ENCODE measurements at places on chromosomes 3 and 15. TPM values are rescaled to one million over a fixed set of nuclear protein-coding genes. Genes with fewer than 3 reads are reported as not detected.

- DNase-seq = no peak
Measured at GRCh38 chr3:123329636-123330340, 119.1 kb downstream of the ADCY5 start.

DNA sequence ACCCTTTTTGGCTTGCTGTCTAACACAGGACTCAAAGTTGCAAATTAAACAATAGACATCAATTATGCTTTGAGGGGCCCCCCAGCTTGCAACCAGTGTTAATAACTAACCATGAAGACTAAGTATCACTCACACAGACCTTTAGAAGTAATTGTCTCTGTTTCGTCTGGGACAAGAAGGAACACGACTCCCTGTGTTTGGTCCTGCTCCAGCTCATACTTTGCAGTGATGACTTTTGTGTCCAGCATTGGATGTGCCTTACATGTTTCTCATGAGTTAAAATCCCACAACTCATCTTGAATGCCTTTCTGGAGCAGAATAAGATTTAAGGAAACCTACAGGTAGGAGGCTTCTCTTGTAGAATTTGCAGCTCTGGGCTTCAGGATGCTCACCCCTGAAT lies 53.1 kb downstream of the GMNC start:
- no peak for DNase-seq

DNA sequence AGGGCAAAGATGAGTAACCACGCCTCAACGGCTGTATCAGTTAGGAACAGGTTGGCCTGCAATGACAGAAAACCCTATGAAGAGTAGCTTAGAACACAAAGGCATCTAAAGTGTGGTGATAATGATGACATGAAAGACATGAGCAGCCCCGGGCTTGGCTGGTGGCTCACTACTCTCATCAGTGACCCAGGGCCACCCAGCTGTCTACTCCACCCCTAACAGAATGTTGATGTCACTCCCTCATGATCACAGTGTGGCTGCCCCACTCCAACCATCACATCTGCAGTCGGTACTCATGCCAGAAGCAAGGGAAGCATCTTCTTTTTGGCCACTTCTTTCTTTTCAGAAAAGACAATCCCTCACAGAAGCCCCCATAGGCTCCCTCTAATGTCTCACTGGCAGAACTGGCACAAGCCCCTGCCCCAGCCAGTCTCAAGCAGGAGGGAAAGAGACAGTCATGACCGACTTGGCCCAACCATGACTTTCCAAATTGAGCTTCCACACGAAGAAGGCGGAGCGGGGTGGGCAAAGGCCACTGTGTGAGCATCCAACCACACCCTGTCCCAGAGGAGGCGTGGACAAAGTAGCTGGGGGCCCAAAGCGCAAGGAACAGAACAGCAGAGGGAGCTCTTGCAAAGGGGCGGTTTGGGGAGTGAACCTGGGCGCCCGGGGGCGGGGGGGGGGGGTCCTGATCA lies 72.0 kb upstream of the IQSEC1 start:
- DNase-seq = no peak

DNA sequence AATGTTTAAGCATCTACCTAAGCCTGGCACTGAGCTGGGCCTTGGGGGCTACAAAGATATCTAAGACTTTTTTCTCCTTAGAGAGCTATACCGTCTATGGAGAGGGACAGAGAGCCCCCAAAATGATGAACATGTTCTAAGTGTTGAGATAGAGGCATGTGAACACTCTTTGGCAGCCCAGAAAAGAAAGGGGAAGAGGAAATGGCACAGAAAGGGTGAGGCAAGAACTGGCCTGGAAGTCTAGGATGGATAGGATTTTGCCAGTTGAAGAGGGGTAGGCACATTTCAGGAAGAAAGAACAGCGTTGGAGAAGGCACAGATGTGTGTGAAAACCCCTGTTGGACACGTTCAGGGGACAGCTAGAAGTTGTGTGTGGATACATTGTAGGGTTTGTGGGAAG lies 276.2 kb upstream of the LRRFIP2 start:
- no peak for DNase-seq

- DNase-seq = no peak
Measured at GRCh38 chr3:188727052-188727451, 444.7 kb upstream of the TPRG1 start.

GRCh38 chr3:131518680-131519079 lies 15.9 kb upstream of the MRPL3 start:
- DNase-seq = no peak

DNA sequence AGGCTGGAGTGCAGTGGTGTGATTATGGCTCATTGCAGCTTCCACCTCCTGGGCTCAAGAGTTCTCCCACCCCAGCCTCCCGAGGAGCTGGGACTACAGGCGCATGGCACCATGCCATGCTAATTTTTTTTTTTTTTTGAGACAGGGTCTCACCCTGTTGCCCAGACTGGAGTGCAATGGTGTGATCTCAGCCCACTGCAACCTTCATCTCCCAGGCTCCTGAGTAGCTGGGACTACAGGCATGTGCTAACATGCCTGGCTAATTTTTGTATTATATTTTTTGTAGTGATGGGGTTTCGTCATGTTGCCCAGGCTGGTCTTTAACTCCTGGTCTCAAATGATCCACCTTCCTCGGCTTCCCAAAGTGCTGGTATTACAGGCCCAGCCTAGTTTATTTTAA lies 4.0 kb downstream of the TEX9 start:
- DNase-seq = peak; percentile 53

GRCh38 chr3:27927882-27928281 lies 205.8 kb upstream of the EOMES start:
- DNase-seq = no peak

GRCh38 chr3:13111873-13112520 lies 38.8 kb upstream of the IQSEC1 start:
- no peak for DNase-seq

DNA sequence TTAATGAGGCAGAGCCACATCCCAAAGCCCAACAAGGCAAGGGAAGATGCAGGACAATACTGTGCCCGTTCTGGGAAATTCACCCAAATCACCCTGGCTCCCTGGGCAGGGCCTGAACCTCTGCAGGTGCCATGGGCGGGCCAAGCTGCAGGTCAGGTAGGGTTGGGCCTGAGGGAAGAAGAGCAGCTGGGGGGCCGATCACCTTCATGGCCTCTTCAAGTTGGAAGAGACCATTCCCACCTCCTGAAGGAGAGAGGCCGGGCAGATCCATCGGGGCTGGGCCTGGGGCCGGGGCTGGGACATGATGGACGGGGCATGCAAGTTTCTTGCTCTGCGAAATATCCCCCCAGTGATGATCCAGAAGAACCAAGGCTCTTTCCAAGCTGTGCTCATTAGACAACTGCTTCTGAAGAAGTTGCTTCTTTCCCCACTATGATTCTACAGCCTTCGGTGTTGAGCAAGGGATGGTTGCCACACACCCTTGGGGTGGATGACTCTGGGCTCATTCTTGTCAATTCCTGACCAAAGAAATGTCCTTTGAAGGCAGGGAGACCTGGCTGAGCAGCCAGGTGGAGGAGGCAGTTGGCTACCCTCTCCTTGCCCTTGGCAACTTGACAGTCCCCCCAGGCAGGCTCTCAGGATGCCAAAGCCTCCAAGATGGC lies 38.2 kb downstream of the KLHL25 start:
- no peak for DNase-seq

- no peak for DNase-seq
Measured at GRCh38 chr15:89778861-89779260, 2.7 kb downstream of the MESP2 start.

GRCh38 chr3:61157414-61157813 lies 93.8 kb downstream of the FHIT start:
- DNase-seq = no peak

DNA sequence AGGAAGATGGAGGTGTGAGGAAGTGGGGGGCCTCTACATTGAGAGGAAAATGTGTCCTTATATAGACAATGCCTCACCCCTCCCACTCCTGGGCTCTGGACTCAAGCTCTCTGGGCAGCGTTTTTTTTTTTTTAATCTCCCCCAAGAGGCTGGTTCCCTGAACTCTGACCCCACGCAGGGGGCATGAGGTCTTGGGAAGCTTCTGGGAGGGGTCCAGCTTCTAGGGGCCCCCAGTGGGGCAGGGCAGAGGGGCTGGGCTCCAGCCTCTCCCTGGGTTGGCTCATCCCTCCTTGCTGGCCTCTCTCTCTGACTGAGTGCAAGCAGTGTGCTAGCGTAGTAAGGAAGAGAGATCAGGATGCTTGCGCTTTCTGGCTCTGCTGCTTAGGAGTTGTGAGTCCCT lies 101.4 kb upstream of the HACD2 start:
- DNase-seq = no peak

- DNase-seq = no peak
Measured at GRCh38 chr3:84963137-84963536, 4.3 kb downstream of the CADM2 start.

DNA sequence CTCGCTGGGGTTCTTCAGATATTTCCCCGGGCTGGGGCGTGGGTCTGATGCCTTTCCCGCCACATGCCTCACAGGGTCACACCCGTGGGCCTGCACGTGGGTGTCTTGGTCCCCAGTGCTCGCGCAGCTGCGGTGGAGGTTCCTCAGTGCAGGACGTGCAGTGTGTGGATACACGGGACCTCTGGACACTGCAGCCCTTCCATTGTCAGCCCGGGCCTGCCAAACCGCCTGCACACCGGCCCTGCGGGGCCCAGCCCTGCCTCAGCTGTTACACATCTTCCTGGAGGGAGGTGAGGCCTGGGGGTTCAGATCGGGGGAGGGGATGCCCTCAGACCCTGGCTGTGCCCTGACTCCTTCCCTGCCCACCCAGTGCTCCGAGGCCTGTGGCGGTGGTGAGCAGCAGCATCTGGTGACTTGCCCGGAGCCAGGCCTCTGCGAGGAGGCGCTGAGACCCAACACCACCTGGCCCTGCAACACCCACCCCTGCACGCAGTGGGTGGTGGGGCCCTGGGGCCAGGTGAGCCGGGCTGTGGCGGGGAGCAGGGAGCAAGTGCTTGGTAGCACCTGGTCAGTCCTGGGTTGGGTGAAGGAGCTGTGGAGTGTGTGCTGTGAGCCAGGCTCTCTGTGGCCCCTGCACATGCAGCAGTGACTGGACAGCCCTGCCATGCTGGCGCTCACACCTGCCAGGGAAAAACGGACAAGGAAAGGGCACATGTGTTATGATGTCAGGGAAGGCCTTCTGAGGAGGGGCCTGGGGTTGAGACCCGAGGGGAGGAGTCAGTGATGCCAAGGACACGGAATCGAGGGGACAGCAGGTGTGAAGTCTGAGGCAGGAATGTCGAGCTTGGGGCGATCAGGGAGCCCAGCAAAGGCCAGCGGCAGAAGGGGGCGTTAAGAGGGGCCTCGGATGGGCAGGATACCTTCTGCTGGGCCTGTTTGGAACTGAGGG lies 88.9 kb downstream of the TBC1D2B start:
- DNase-seq = no peak

DNA sequence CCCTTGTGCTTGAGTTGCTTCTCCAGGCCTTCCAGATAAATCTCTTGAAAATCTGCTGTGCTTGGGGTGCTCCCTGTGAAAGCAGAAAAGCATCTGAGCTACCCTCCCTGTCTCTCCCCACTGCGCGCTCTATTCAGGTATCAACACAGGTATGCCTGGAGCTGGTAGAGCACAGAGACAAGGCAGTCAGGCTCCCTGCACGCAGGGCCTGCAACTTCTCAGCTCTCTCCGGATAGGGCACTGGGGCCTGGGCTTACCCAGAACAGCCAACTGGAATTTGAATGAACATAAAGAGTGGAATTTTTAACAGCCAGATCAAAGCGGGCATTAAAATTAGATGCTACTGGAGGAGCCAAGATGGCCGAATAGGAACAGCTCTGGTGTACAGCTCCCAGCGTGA lies 183.6 kb downstream of the XXYLT1 start:
- DNase-seq = no peak

GRCh38 chr3:41881233-41881821 lies 80.6 kb downstream of the ULK4 start:
- DNase-seq = peak; percentile 19

DNA sequence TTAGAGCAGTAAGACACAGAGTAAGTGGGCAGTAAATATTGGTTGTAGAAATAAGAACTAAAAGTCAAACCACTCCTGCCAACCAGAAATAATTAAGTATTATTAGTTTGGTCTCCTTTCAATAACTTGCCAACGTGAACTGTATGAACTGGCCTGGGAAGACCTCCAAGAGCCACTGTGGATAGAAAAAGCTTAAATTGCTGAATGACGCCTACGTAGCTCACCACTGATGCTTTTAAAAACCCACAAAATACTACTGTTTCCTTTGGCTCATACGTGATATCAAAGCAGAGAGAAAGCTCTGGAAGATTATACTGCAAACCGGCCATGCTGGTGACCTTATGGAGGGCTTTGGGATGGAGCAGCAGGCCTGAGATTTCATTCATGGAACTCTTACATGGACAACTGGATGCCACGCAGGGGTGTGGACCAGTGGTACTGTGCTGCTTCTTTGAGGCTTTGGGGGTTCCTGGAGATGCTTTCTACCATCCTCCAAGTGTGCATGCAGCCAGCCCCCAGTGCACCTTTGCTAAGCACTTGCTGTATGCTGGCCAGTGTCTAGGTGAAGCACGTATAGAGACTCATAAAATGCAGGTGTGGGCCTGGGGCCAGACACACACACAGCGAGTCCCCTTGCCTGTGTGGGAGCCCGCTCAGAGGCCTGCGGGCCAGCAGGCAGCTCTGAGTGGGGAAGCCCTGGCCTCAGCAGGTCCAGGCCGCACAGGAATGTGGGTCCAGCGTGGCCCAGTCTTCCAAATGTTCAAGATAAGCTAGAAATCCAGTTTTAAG lies 66.8 kb downstream of the ABTB1 start:
- no peak for DNase-seq

- no peak for DNase-seq
Measured at GRCh38 chr3:154132777-154133375, 11.7 kb downstream of the ARHGEF26 start.

DNA sequence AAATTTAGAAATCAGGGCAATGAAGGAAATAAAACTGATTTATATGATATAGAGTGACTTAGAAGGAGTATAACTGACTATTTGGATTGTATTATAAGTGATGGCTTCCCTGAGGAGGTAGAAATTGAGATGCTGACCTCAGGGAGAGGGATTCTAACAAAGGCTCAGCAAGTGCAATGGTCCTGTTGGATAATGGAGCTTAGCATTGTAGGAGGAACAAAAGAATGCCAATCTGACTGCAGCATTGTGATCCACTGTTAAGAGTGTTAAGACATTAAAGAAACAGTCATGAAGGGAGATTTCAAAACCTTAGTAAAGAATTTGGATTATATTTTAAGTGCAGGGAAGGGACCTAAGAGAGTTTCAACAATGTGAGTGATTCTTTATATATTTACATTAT lies 158.4 kb upstream of the NAALADL2 start:
- DNase-seq = no peak

GLDN gene
- total RNA-seq = not detected

C3orf20 gene
- total RNA-seq = not detected
